ENCODE measurements at places on chromosomes 7 and 10. TPM values are rescaled to one million over a fixed set of nuclear protein-coding genes. Genes with fewer than 3 reads are reported as not detected.

Gene DENND2A
- not detected for total RNA-seq

Gene HOXA3
- not detected for total RNA-seq

Gene C10orf67
- total RNA-seq = 0.15 TPM

Gene VWA2
- total RNA-seq = not detected

Gene DYDC1
- total RNA-seq = not detected

Gene SLC39A12
- not detected for total RNA-seq

Gene EBF3
- total RNA-seq = not detected

Gene MRC1
- 0.04 TPM for total RNA-seq

Gene HPSE2
- not detected for total RNA-seq

Gene LRMDA
- not detected for total RNA-seq

Gene NCF1
- 0.31 TPM for total RNA-seq

Gene PRLHR
- total RNA-seq = not detected

Gene PARG
- total RNA-seq = 33.1 TPM

Gene GDF2
- not detected for total RNA-seq

Gene CACNB2
- not detected for total RNA-seq

Gene PKD2L1
- not detected for total RNA-seq

Gene SEMA4G
- 0.70 TPM for total RNA-seq

Gene GIMAP2
- 30.6 TPM for total RNA-seq

Gene NXPH1
- not detected for total RNA-seq

Gene SEC23IP
- total RNA-seq = 80.4 TPM

Gene GPR146
- total RNA-seq = 2.1 TPM

Gene ANKRD1
- not detected for total RNA-seq

Gene HTR7
- not detected for total RNA-seq

Gene RBP4
- not detected for total RNA-seq

Gene PLEKHA1
- total RNA-seq = 16.5 TPM

Gene SLC13A4
- total RNA-seq = not detected

Gene SLC29A4
- 0.25 TPM for total RNA-seq

Gene PDGFA
- total RNA-seq = 9.9 TPM

Gene GFRA1
- not detected for total RNA-seq

Gene ACSM6
- total RNA-seq = not detected

Gene CYP3A7
- total RNA-seq = not detected

Gene CDNF
- total RNA-seq = 1.0 TPM

Gene TRIM24
- 15.6 TPM for total RNA-seq
